ENCODE measurements at places on chromosomes 4 and X. TPM values are rescaled to one million over a fixed set of nuclear protein-coding genes. Genes with fewer than 3 reads are reported as not detected.

RAI2 gene
- not detected for total RNA-seq

DNA sequence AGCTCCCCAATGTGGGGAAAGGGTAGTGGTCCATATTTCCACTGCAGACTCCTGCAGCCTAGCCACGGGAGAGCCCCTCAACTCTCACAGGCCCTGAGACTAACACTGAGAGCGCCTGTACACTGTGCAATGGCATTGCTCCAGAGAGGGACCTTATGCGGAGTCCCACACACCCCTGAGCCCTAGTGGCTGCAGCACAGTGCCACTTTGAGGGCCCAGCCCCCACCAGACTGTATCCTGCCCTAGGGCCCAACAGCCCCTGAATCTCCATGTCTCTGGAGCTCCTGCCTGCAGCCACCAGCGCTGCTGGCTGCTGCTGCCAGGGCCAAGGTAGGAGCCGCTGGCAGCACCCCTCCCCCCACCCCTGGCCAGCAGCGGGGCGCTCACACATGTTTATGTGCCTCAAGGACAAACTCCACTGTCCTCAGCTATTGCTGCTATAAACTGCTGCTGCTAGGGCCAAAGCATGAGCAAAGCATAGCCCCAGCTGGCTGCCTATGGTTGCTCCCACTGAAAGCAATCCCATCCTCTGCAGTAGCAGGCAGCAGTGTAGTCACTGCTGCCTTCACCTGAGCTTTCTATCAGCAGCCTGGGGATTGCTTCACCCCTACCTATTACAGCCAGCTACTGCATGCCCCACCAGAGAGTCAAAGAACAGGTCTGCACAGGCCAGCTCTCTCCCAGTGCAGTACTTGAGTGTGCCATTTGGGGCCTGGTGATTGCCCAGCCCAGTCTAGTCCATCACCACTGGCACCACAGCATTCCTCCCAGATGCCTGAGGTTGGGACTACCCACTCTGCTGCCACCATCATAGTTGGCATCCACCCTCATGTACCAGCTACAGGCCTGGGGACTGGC is 24.3 kb downstream of the TMEM154 start:
- DNase-seq: no peak

- no peak for DNase-seq
Measured at GRCh38 chr4:94403751-94404150, 48.0 kb upstream of the PDLIM5 start.

- no peak for DNase-seq
Measured at GRCh38 chr4:35300996-35301774, 943.1 kb downstream of the ARAP2 start.

DNA sequence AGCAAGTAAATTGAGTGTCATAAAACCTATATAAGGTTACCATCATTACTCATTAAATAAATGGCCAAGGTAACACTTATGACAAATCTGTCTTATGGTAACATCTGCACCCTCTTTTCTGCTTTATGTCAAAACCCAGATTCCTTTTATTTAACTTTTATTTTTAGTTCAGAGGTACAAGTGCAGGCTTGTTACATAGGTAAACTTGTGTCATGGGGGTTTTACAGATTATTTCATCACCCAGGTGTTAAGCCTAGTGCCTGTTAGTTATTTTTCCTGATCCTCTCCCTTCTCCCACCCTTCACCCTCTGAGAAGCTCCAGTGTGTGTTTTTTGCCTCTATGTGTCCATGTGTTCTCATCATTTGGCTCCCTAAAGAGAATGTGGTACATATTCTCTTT is 930.7 kb downstream of the CCSER1 start:
- DNase-seq: no peak

- no peak for DNase-seq
Measured at GRCh38 chr4:41098093-41099048, 116.0 kb downstream of the APBB2 start.

GRCh38 chrX:30714138-30714537 is 60.9 kb downstream of the GK start:
- DNase-seq: no peak

DNA sequence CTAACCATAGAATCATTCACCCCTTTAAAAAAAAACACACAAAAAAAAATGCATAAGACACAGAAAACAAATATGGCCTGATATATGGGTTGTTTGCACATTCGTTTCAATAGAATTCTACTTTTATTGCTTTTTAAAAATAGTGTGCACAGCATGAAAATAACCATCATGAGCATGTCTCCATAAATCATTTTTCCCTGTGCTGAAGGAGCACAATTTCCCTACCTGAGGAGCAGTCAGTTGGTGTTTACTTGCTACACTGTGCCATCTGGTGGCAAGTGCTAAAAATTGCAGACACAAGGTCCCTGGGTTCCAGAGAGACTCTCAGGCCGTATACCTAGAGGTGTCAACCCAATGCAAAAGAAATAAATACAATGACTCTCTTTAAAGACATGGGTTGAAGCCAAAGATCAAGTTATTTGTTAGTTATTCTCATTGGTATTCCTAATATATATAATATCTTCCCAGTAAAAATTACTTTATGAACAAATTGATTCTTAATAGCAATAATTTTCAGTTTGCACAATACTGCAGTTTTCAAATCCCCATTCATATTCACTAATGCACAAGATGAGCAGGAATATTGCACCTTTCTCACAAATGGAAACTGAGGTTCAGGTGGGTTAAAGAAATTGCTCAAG is 551.4 kb downstream of the IQCM start:
- DNase-seq: no peak

All from activated B cell treated with CpG ODN at 0.5 μM for 24 hours (primary cell).